HFFc6 (cell line): ENCODE measurements at places on chromosomes 4 and X. TPM values are rescaled to one million over a fixed set of nuclear protein-coding genes. Genes with fewer than 3 reads are reported as not detected.

GRCh38 chrX:130395341-130395740 lies 6.4 kb upstream of the RBMX2 start:
- no peak for DNase-seq

GRCh38 chrX:46461660-46462191 lies 83.5 kb downstream of the ZNF674 start:
- no peak for DNase-seq

DNA sequence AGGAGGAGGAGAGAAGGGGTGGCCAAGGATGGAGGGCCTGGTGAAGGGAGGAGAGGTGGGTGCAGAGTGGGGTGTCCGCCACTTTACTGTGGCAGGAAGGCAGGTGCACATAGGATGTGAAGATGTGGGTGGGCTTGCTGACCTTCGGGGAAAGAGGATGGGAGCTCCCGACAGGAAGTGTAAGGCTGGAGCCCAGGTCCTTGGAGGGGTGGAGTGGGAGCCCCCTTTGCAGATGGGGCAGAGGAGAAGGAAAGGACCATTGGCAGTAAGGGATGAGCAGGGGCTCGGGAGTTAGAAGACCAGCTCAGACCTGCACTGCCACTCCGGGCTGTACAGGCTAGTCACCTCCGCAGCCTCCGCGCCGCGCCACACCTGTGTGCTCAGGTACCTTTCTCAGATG lies 89.5 kb downstream of the EVC start:
- no peak for DNase-seq

GRCh38 chr4:153387981-153388380 lies 43.5 kb downstream of the MND1 start:
- no peak for DNase-seq

- peak; percentile 4 for DNase-seq
These were observed 11.7 kb downstream of the OPHN1 start for GRCh38 chrX:68421636-68422035.

Gene BEX2
- not detected in 3 replicates for total RNA-seq

Gene PNMA3
- total RNA-seq: not detected in 3 replicates

Gene F8A2
- total RNA-seq: not detected in 3 replicates

Gene ZDHHC15
- total RNA-seq: not detected in 3 replicates

Gene TMEM144
- total RNA-seq: 0.28 to 0.89 TPM in 2 of 3 replicates, not detected in the other

Gene TLR2
- not detected in 3 replicates for total RNA-seq
